GM12891 (cell line): ENCODE measurements at places on chromosomes 2 and 18.

GRCh38 chr2:95054016-95054415 lies 28.5 kb downstream of the MAL start:
- no peak for DNase-seq

- no peak for DNase-seq
Measured at GRCh38 chr18:7023063-7023580, 94.5 kb downstream of the LAMA1 start.

GRCh38 chr18:32333781-32334180 lies 136.9 kb downstream of the GAREM1 start:
- no peak for DNase-seq

- DNase-seq: no peak
Measured at GRCh38 chr2:76862901-76863300, 659.3 kb downstream of the LRRTM4 start.

DNA sequence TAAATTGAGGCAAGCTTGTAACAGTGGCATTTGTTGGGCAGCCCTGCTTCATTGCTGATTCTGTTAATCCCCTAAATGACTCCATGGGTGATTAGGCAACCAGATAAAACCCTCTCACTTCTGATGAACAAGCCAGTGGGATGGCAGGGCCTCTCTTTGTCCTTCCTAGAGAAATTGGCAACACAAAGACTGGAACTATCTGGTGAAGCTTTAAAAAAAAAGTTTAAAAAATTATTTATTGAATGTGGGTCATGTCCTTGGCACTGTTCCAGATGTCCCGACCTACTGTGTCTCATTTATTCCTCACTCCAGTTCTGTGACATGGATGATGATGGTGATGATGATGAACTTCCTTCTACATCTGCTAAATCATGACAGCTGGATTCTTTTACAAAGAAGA lies 30.8 kb downstream of the NRP2 start:
- DNase-seq: no peak

DNA sequence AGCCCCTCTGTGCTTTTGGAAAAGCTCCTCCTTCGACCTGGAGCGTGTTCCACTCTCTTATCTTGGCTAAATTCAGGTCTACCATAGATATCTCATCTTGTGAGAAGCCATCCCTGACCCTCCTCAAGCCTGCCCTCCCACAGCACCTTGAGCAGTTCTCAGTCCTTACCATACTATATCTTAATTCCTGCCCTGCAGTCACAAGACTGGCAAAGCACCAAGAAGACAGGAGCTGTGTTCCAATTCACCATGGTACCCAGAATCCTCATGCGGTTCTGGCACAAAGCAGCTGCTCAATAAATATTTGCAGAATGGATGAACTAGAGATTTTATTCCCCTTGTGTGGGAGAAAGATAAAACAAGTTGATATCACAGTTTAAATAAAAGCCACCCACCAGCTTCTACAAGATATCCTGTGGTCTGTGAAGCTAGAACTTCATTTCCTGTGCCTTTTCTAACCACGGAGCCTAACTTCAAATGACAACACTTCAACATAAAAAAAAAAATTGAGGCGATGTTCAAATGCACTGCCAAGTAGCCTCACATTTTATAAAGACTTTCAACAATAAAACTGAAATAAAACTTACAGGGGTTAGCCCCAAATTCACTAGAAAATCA lies 19.5 kb downstream of the MARCHF4 start:
- DNase-seq: no peak

- no peak for DNase-seq
Measured at GRCh38 chr2:36675579-36676282, 20.8 kb upstream of the VIT start.

DNA sequence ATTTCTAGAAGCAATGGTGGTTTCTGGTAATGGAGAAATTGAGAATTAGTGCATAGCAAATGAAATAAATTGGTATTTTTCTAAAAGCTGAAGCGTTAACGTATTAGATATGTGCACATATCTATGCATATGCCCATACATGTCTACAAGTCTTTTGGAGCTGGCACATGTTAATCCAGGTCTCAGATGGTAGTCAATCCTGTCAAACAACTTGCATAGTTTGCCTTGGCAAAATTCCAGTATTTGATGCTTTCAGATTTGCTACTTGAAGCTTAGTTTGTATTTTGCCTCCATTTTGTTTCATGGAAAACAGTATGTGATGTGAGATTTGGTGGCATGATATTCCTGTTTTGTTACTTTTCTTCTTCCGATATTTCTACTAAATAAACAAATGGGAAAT lies 304.6 kb downstream of the PARD3B start:
- DNase-seq: no peak

GRCh38 chr18:36454848-36455458 lies 157.4 kb downstream of the FHOD3 start:
- DNase-seq: no peak

DNA sequence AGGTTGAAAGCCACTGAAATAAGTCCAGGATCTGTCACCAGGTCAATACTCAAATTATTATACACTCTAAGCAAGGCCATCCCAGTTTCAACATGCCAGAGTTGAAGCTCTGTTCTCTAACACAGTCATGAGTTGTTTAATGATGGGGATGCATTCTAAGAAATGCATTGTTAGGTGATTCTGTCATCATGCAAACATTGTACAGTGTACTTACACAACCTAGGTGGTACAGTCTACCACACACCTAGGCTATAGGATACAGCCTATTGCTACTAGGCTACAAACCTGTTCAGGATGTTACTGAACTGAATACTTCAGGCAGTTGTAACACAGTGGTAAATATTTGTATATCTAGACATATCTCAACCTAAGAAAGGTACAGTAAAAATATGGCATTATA lies 162.2 kb downstream of the BAZ2B start:
- no peak for DNase-seq

GRCh38 chr2:64863097-64863820 lies 125.9 kb upstream of the SLC1A4 start:
- no peak for DNase-seq
